ENCODE measurements at places on chromosomes 2 and 18.
A peak's percentile ranks its signal among the peaks of the same experiment; 100 is the strongest.

GRCh38 chr18:58222432-58223125 lies 178.6 kb downstream of the NEDD4L start:
- no peak for DNase-seq

- DNase-seq = no peak
Measured at GRCh38 chr2:98161186-98161585, 74.2 kb downstream of the VWA3B start.

DNA sequence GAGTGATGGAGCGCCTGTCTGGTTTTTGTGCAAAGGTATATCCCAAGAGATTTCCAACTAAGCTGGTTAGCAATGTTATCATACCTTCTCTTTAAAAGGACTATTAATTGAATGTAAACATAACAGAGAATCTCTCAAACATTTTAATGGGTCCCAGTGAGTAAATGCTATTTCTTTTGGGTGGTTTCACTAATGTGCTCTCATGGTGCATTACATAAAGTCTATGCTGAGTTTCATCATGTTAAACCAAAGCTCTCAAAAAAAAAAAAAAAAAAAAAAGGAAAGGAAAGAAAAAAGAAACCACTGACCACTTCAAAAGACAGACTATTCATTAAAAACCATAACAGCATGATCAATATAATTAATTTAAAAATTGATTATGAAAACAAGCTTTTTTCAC lies 119.1 kb upstream of the SCN1A start:
- DNase-seq = no peak

GRCh38 chr2:238940806-238941205 lies 92.9 kb downstream of the TWIST2 start:
- DNase-seq = no peak

DNA sequence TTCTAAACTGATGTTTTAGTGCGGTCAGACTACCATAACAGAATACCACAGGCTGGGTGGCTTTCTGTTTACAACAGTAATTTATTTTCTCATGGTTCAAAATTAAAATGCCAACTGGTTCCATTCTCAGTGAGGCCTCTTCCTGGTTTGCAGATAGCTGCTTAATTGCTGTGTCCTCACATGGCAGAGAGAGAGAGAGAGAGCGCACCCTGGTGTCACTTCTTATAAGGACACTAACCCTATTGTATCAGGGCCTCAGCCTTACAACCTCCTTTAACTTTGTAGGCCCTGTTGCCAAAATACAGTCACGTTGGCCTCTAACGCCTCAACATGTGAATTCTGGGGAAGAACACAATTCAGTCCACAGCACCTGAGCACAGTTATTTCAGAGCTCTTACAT lies 37.5 kb upstream of the ZNF385B start:
- DNase-seq = no peak

DNA sequence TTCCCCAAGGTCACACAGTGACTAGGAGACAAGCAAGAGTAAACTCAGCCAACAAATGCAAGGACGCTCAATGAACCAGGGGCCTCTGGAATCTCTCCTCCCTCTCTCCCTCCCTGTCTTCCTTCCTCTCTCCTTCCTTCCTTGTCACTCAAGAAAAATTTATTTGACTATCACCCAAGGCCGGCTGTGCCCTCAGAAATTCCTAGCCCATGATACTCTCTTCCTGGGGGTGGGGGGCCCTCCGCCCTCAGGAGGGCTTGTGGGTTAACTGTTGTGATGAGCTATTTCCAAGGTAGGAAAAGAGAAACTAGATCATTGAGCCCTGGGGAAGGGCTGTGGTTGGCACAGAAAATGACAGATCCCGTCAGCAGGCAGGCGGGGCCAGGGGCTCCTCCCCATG lies 21.7 kb downstream of the INHBB start:
- no peak for DNase-seq

GRCh38 chr2:62653582-62654422 lies 51.7 kb upstream of the EHBP1 start:
- DNase-seq = no peak

DNA sequence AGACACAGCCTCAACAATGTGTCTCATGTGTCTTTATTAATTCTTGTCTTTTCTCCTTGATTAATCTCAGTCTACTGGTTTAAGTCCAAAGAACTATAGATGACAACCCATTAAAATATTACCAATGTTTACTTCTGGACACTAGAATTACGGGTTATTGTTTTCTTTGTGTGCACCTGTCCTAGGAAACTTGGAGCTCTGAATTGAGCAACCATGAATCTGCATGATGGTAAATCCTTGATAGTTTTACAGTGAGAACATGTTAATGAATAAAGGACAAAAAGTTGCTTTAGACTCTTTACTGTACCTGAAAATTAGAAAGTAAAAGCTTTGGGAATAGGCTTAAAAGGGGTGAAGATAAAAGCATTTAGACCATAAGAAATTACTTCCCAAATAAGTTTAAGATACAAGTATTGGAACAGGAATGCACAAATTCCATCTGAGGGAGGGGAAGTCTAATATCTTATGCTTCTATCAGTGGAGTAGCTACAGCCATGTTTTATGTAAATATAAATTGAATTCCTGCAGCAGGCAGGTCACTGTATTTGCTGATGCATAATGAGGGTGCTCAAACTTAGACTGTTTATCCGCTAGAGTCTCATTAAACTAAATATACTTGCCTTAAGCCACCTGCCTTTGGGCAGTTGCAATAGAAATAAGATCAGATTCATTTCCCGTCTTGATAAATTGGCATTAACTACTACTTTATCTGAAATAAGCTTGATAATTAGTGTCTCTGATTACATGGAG lies 603.7 kb upstream of the GCFC2 start:
- no peak for DNase-seq

- no peak for DNase-seq
Measured at GRCh38 chr2:226122041-226122440, 677.6 kb downstream of the IRS1 start.

DNA sequence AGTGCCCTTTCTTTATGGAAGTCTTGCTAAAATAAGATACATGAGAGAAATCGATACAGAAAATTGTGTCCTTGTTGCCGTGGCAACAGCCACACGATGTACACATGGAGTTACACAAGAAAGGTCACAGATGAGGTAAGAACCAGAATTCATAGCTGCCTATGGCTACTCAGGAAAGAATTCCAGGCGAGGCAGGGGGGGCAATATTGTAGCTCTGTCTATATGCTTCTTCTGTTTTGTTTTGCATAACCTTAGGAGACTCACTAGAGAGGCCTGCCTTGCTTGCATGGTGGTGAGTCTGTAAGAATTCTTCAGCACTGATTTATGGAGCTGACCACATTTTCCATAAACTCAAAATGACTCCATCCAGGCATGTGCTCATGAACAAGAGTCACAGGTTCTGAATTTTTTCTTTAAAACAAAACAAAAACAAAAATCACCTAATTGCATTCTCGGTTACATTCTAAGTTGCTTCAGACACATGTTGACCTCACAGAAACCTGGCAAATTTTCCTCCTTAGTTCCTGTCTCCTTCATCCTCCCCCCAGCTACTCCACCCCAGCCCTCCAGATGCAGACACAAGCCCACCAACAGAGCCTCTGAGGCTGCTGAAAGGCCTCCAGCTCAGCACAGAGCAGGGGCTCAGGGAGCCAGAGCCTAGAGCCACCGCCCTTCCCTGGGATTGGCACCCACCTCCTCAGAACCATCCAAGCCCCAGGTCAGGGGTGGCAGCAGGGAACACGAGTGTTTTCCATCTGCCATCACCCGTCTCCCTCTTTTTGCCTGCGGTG lies 183.5 kb downstream of the ANTXR1 start:
- DNase-seq = no peak

DNA sequence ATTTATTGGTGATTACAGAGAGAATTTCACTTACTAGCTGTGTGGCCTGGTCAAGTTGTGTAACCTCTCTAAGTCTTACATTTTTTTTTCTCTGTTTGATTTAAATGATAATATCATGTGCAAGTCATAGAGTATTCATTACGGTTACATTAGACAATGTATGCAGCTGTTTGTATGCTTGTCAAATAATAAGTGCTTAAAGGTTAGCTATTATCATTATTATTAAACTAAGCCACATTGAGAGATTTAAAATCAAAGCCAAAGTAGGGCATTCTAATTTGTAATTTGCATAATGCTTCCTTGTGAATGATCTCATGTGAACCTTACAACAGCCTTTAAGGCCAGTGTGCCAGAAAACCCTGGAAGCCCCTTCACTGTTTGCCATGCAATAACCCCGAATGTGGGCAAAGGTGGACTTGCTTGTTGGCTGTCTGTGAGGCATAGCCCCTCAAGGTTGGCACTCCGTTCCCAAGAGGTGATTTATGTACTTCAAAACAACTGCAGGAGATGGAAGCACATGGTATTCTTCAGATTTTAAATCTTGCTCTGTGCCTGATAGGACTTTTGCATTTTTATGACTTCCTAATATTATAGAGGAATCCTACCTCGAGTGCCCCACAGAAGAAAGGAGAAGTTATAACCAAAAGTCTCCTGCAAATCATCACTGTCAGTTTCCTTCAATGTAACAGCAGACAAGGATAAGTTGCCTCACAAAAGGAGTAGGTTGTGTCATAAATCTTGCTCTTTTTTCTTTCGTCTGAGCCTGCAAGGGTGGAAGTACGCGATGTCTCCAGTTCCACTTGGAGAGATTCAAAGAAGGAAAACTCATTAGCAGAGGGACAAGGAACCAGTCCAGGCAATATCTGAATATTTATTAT lies 272.0 kb downstream of the TGIF1 start:
- DNase-seq = no peak

GRCh38 chr2:74760875-74761630 lies 72.9 kb upstream of the HK2 start:
- DNase-seq = no peak

DNA sequence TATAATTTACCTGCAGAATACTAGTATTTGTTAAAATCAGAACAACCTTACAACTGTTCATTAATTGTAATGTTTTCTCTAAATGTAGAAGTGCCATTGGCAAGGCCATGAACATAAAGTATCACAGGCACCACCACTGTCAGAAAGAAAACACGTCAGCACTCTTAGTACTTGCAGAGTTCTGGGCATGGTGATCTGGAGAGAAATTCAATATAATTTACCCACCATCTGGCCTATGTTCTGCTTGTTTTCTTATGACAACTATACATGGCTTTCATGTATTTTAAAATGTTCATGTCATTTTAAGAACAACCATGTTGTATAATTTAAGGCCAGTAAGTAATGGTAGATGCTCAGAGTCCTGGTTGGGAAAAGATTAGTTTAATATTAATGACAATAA lies 114.2 kb upstream of the SULT1C3 start:
- no peak for DNase-seq

GRCh38 chr2:172677363-172677762 lies 58.3 kb upstream of the RAPGEF4 start:
- no peak for DNase-seq

DNA sequence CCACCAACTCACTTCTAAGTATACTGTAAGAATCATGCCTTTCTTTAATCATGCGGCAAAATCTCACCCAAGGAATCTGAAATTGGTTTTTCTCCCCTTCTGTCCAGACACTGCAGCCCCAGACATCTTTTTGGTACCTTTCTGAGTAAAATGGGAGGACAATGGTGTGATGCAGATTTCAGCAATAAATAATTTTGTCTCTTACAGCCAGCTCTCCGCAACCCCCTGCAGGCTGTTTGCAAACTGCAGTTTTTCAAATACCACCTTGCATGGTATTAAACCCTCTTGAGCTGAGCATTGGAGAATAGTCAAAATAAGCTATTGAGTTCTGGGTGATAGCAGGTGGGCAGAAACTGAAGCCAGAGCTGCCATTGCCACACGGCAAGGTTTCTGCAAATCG lies 32.2 kb downstream of the GPR39 start:
- no peak for DNase-seq

DNA sequence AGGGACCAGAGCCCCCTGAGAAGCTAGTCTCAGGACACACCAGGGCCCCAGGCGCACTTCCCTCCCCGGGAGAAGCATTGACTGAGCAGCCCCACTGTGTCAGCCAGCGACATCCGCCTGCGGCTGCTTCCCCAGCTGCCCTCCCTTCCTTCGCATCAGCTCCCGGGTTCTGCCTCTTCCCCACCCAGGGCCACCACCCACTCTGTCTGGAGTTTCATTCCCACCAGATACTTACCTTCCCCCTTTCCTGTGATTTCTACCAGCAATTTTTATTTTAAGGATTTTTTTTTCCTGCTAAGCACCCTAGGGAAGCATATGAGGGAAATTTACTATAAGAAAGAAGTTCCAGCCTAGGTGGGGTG lies 99.2 kb downstream of the SMAD7 start:
- DNase-seq = no peak

DNA sequence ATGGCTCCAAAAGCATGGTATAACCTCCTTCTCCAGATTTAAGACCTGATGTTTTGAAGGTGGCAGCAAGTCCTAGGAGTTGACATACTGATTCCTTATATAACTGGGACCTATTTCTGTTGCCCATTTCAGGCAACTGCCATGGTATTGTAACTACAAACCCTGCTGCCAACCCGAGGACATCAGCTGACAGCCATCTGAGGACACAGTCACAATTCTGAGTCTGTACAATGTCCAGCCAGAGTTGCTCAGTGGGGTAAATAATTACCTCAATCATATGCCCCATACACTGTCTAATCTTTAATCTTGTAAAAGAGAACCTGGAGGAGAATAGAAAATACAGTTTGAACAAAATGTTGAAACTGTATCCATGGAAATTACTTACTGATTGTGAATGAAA lies 8.7 kb upstream of the GAREM2 start:
- no peak for DNase-seq

GRCh38 chr18:33844232-33844631 lies 266.2 kb downstream of the ASXL3 start:
- DNase-seq = peak; percentile 39

DNA sequence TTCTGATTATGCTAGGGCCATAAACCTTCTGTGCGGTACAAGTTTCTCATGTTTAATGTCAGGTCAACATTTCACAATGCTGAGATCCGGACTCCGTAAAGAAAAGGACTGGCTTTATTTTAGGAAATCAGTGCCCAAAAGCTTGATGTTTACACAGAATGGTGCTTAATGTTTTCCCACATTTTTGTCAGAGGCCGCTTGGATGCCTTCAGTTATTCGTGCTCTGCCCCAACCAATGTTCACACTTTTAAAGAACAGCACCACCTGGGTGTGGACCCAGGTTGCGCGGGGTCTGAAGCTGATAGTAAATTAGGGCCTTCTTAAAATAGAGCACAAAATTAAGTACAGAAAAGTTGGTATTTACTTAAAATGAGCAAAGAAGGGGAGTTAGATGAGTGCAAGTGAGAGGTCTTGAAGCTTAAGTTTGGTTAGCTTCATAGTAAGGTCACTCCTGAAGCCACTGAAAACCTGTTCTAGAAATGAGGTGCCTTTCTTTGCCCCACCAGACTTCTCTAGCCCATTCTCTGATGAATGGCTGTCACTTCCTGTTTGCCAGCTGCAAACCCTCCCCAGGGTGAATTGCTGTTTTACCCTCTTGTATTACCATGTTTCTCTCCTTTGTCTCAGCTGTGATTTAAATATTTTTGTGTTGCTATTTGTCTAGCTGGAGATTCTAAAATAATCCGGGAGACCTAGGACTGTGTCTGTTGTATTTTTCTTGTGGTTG lies 20.5 kb downstream of the SLC3A1 start:
- no peak for DNase-seq

GRCh38 chr2:31161637-31162036 lies 23.4 kb upstream of the GALNT14 start:
- DNase-seq = no peak

GRCh38 chr18:45248240-45248903 lies 366.9 kb upstream of the SLC14A2 start:
- no peak for DNase-seq

- no peak for DNase-seq
Measured at GRCh38 chr2:85766229-85766628, 12.4 kb downstream of the ATOH8 start.
